ENCODE measurements at places on chromosomes 11 and 22. TPM values are rescaled to one million over a fixed set of nuclear protein-coding genes. Genes with fewer than 3 reads are reported as not detected.

Gene CDC42BPG
- 0.34 TPM for total RNA-seq

Gene APOL6
- total RNA-seq: 14.6 TPM

Gene POLR3H
- 20.3 TPM for total RNA-seq

Gene FAM76B
- 39.0 TPM for total RNA-seq

Gene LSP1
- total RNA-seq: 0.42 TPM

Gene RCOR2
- total RNA-seq: 0.09 TPM

Gene CHORDC1
- total RNA-seq: 34.2 TPM

Gene ALKBH8
- total RNA-seq: 10.9 TPM

Gene SUN2
- total RNA-seq: 260 TPM

Gene CCDC86
- 31.2 TPM for total RNA-seq

Gene PARVA
- 25.5 TPM for total RNA-seq

Gene KIRREL3
- not detected for total RNA-seq

Gene HDHD5
- 39.2 TPM for total RNA-seq

Gene SERHL2
- total RNA-seq: 3.0 TPM

Gene ELFN2
- under 0.01 TPM for total RNA-seq

Gene APOA5
- total RNA-seq: not detected

Gene PGR
- not detected for total RNA-seq

Gene ZFPL1
- 30.2 TPM for total RNA-seq

Gene MOGAT2
- total RNA-seq: not detected

All from dermis blood vessel endothelial cell (primary cell).